ENCODE measurements at places on chromosomes 11 and 22. TPM values are rescaled to one million over a fixed set of nuclear protein-coding genes. Genes with fewer than 3 reads are reported as not detected.

GRCh38 chr11:46661836-46662235 lies 38.6 kb downstream of the ARHGAP1 start:
- no peak for DNase-seq
- no peak overlapping the region for H3K27ac ChIP-seq
- H3K4me3 ChIP-seq = no peak overlapping the region
- H3K4me1 ChIP-seq = no peaks in the 10 kb centered on the region
- H3K36me3 ChIP-seq = peaks cover 39% of the 10 kb centered on the region
- no peaks in the 10 kb centered on the region for H3K27me3 ChIP-seq

- no peak overlapping the region for H3K27ac ChIP-seq
- H3K27me3 ChIP-seq = no peaks in the 10 kb centered on the region
- H3K36me3 ChIP-seq = no peaks in the 10 kb centered on the region
- DNase-seq = no peak
Measured at GRCh38 chr11:29623144-29623722, 393.6 kb downstream of the KCNA4 start.

GRCh38 chr22:32079130-32080089 lies 36.3 kb downstream of the SLC5A1 start:
- no peak overlapping the region for H3K27ac ChIP-seq
- H3K27me3 ChIP-seq = peaks cover 37% of the 10 kb centered on the region
- no peak for DNase-seq

GRCh38 chr11:44940404-44940803 lies 10.3 kb downstream of the TP53I11 start:
- H3K27ac ChIP-seq = no peak overlapping the region
- DNase-seq = no peak
- H3K4me3 ChIP-seq = no peak overlapping the region
- H3K36me3 ChIP-seq = no peaks in the 10 kb centered on the region
- H3K27me3 ChIP-seq = peaks cover 9% of the 10 kb centered on the region

- no peaks in the 10 kb centered on the region for H3K36me3 ChIP-seq
- no peak overlapping the region for H3K4me3 ChIP-seq
- H3K27me3 ChIP-seq = no peaks in the 10 kb centered on the region
- no peak overlapping the region for H3K27ac ChIP-seq
Measured at GRCh38 chr22:49015993-49016908, 811.4 kb downstream of the BRD1 start.

SBF1 gene
- total RNA-seq = 116 TPM

C11orf42 gene
- total RNA-seq = not detected

DMC1 gene
- 11.2 TPM for total RNA-seq

CD6 gene
- total RNA-seq = 411 TPM

All from activated T-helper 1 cell treated with anti-CD3 and anti-CD28 coated beads, Interleukin-12 subunit alpha, Interleukin-12 subunit beta, Interleukin-2, Interleukin-4 antibody, amounts not matched to agents 30 ng/mL and 10 ng/mL and 1 ng/mL, durations not matched to agents 14 hours and 24 hours and 36 hours (primary cell).